ENCODE measurements at places on chromosomes 12 and 14. TPM values are rescaled to one million over a fixed set of nuclear protein-coding genes. Genes with fewer than 3 reads are reported as not detected.

IL31 gene
- not detected for total RNA-seq

LRP1-AS gene
- total RNA-seq = not detected

SDR9C7 gene
- total RNA-seq = not detected

GPRC5D gene
- total RNA-seq = not detected

BEST3 gene
- not detected for total RNA-seq

TC2N gene
- total RNA-seq = 0.16 TPM

REP15 gene
- total RNA-seq = 0.97 TPM

KLHL42 gene
- total RNA-seq = 32.7 TPM

NR1H4 gene
- not detected for total RNA-seq

DTX1 gene
- 0.16 TPM for total RNA-seq

NRDE2 gene
- 5.5 TPM for total RNA-seq

GLT8D2 gene
- 1.4 TPM for total RNA-seq

CMA1 gene
- not detected for total RNA-seq

MCRS1 gene
- total RNA-seq = 55.5 TPM

SPPL3 gene
- total RNA-seq = 11.7 TPM

CIDEB gene
- total RNA-seq = 3.8 TPM

FZD10 gene
- 0.13 TPM for total RNA-seq

TRIM9 gene
- total RNA-seq = not detected

CYP46A1 gene
- 0.16 TPM for total RNA-seq

CCDC177 gene
- not detected for total RNA-seq

RAD51AP1 gene
- 13.3 TPM for total RNA-seq

EML1 gene
- 36.6 TPM for total RNA-seq

GUCY2C gene
- total RNA-seq = not detected

TMPRSS12 gene
- total RNA-seq = not detected

CLEC2A gene
- total RNA-seq = not detected

AQP6 gene
- not detected for total RNA-seq

TXNDC16 gene
- total RNA-seq = 2.8 TPM

KRT6C gene
- total RNA-seq = not detected

ACIN1 gene
- 48.9 TPM for total RNA-seq

SLC5A8 gene
- total RNA-seq = not detected

CRACR2A gene
- 13.2 TPM for total RNA-seq

ANKRD33 gene
- not detected for total RNA-seq

KRT3 gene
- not detected for total RNA-seq

GLT1D1 gene
- not detected for total RNA-seq

OR4K13 gene
- total RNA-seq = not detected

SUOX gene
- 12.3 TPM for total RNA-seq

HOXC12 gene
- not detected for total RNA-seq

KRT81 gene
- total RNA-seq = not detected

CALM1 gene
- total RNA-seq = 1,043 TPM

TCL1B gene
- not detected for total RNA-seq

OR6C75 gene
- total RNA-seq = not detected

Data from bladder microvascular endothelial cell (primary cell).